Activated CD4-positive, alpha-beta T cell treated with anti-CD3 and anti-CD28 coated beads, Interleukin-2, Interleukin-4, amounts not matched to agents 100 ng/mL and 50 ng/mL, durations not matched to agents 16 hours and 8 hours (primary cell): ENCODE measurements at places on chromosomes 3 and 15.

DNA sequence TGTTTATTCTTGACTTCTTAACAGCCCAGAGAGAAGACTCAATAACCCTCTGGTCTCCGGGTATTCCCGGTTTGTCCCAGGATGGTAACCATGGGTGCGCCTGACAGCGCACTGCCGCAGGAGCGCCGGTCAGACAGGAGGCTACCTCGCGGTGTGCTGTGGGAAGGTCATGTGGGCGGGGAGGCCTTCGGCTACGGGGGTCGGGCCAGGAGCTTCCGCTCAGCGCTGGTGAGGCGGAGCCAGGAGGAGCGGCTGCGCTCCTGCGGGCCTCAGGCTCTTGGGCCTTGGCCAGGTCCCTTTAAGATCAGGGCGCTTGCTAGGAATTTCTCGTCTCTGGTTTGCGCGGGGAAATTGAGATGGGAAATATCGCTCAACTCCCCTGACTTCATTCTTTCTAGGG is 182.3 kb upstream of the NDN start:
- DNase-seq = no peak

GRCh38 chr3:172159962-172160538 is 120.7 kb downstream of the FNDC3B start:
- DNase-seq = no peak

DNA sequence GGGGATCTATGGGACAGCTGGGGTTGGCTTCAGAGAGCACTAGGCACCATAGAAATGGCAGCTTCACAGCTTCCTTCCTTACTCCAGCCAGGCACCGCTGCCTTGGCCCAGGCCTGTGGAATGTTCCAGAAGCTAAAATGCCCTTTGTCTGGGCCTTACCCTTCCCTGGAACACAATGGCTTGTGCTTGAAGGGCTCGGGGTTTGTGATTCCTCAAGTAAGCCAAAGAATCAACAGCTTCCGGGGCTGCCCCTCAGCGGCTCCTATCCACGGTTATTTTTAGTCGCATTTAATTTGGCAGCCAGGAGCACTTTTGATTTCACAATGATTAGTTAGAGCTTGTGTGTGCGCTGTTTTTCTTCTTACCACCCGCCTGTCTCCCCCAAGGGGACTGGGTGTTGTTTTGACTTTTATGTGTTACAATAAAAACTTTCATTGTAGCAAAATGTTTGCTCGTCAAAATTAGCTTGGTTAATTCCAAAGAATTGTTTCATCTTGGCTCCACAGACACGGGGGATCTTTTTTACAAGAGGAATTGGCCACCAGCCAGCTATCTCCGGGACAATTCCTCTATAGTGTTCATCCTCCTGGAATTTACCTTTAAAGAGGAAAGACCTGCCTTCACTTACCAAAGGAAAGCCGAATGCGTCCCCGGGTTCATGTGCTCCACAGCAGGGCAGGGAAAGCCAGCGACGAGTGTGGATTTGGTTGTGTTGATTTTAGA is 73.8 kb downstream of the TLE3 start:
- no peak for DNase-seq

GRCh38 chr3:171904829-171905228 is 61.7 kb downstream of the TMEM212 start:
- no peak for DNase-seq

GRCh38 chr3:173920386-173920785 is 522.8 kb downstream of the NLGN1 start:
- no peak for DNase-seq

DNA sequence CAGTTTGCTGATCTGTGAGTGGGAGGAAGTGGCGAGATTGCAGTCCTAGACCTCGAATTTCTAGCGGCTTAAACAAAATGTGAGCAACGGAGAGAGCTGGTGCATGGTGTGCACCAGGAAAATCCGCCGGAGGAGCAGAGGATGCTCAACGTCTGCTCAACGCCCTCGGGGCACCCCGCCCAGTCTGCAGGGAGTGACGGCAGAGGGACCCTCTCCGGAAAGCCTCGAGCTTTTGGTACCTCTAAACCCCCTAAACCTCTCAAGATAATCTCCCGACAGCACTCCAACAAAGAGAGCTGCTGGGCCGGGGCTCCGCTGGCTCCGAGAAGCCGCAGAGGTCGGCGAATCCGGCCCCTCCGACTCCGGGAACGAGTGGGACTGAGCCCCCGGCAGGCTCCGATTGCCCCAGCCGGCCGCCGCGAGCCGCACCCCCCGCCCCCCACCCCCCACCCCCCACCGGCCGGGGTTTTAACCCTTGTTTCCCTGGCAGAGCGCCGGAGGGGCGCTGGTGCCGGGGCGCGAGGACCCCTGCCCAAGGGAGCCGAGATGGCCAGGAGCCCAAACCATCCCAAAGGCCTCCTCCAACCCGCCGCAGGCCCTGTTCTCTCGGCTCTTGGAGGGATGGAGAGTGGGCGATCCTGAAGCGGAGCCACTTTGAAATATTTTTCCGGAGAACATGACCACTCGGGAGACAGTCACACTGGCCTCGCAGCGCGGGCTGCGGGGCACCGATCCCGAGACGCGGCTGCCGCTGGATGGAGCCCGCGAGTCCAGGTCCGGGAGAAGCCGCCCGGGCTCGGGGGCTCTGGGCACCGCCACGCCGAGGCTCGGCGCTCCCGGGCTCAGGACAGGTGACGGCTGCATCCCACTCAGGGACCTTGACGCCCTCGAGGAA is 1.5 kb downstream of the MEGF11 start:
- DNase-seq = peak; percentile 31

GRCh38 chr15:81784751-81785150 is 261.1 kb downstream of the MEX3B start:
- DNase-seq = no peak

DNA sequence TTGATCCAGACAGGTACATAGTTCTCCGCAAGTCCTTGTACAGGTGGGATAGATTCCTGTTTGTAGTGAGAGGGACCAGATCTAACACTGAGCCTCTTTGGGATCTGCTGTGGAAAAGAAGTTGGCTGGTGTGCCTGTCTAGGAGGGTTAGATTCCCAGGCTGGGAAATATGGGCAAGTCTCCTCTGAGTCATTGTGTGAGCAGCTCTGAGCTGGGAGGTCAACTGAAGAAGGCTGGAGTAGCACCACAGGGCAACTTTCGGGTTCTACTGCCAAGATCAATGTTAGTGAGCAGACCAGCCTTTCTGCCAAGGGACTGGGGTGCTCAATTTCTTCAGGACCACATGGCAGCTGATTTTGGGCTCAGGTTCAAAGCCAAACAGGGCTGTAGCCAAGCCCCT is 33.4 kb downstream of the CLDN1 start:
- no peak for DNase-seq

DNA sequence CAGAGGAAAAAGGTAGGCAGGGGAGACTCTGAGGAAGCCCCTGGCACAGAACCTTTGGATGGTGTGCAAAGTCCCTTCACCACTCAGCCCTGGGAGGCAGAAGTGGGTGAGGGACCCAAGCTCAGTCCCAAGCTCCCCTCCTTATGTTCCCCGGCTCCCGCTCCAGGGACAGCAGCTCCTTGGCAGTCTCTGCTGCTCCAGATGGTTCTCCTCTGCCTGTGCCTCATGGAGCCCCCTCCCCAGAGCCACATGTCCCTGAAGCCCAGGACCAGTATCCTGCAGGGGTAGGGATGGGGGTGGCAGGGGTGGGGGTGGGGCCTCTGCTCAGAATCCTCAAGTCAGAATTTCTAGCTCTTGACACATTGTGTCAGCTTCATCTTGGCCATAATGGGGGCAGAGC is 8.0 kb upstream of the CAMKV start:
- no peak for DNase-seq

DNA sequence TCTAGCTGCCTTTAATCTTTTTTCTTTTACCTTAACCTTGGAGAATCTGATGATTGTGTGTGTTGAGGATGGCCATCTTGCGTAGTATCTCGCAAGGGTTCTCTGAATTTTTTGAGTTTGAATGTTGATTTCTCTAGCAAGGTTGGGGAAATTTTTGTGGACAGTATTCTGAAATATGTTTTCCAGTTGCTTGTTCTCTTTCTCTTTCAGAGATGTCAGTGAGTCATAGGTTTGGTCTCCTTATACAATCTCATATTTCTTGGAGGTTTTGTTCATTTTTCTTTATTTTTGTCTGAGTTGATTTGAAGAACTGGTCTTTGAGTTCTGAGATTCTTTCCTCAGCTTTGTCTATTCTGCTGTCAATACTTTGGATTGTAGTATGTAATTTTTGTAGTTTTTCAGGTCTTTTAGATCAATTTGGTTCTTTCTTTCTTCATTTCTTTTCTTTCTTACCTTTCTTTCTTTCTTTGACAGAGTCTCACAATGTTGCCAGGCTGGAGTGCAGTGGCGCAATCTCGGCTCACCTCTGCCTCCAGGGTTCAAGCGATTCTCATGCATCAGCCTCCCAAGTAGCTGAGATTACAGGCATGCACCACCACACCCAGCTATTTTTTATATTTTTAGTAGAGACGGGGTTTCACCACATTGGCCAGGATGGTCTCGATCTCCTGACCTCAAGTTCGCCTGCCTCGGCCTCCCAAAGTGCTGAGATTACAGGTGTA is 366.4 kb upstream of the RASGRP1 start:
- DNase-seq = no peak

DNA sequence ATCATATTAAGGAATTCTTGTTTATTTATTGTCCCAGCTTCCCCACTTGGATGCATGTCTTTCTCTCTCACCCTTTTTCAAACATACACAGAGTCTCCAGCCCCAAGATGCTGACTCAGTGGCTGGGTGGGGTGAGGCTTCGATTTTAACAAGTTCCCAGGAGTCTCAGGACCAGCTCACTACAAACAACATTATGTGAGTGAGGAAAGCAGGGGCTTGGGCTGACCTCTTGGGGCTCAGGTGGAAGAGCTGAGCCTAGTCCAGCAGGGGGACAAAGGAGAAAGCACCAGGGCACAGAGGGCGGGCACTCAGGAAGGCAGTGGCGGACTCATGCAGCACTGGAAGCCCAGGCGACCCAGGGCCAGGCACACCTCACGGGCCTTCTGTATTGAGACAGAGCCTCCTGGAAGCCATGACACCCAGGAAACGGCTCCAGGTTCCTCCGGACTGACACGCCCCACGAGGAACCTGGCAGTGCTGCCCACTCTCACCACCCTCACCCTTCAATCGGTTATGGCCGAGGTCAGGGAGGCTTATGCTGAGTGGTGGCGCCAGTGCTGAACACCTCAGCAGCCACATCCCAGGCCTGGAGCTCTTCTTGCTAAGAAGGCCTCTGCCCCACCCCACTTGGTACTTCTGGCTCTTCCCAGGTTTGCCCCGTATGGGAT is 97.4 kb downstream of the LRIG1 start:
- DNase-seq = no peak

- no peak for DNase-seq
Measured at GRCh38 chr3:77171026-77171425, 131.1 kb downstream of the ROBO2 start.

GRCh38 chr3:9808345-9809037 is 1.6 kb upstream of the TTLL3 start:
- peak; percentile 55 for DNase-seq

GRCh38 chr3:42033741-42034140 is 57.4 kb upstream of the TRAK1 start:
- DNase-seq = no peak

DNA sequence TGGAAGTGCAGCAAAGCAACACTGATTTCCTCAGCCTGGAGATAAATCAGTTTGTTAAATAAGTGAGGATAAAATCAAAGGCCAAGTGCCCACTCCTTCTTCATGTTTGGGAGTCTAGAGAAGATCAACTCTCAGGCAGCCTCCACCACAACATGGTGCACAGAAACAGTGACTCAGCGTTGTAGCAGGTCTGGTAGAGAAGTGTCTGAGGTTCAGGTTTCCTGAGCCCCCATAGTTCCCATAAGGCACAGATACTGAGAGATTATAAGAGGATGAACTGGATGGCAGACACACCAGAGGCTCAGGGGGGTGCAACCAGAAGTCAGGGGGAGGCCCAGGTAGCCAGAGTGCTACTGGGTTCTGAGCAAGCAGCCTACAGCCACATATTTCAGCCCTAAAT is 166.7 kb downstream of the FRMD5 start:
- no peak for DNase-seq

DNA sequence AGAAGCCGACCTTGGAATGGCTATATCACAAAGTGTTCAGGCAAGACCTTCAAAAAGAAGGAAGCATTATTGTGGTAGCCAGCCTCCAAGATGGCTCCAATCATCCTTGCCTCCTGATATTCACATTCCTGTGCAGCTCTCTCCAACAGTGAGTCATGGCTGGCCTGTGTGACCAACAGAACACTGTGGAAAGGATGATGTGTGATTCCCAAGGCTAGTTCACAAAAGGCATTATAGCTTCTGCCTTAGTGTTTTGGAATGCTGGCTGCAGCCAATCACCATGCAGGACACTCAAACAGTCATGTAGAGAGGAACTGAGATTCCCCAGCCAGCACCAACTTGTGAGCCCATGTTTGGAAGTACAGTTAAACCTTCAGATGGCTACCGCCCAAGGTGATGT is 102.6 kb downstream of the EFL1 start:
- no peak for DNase-seq

DNA sequence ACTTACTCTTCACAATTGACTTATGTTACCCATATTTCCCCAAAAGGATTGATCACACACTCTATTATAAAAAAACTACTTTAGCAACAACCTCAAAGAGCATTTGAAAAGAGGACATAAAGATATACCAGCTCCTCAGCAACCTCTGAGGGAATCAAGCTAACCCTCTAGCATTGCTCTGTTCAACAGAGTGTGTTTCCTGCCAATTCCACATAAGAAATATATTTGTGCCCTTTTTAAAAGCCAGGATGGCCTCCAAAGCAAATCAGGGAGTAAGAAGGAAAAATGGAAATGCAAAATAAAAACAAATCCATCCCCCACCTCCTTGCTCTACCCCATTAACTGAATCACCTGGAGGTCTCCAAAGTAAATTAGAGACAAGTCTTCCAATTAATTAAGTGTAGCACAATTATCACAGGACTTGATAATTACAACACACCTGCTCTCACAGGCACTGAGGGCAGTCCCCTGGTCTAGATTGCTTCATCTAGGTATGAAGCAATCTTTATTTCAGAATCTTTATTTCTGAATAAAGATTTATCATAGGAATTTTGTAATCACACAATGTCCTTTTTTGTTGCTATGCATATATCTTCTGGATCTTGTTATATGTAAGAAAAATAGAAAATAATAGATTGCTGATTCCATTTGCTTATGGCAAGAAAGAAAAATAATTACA is 34.8 kb downstream of the GPR176 start:
- no peak for DNase-seq

- DNase-seq = no peak
Measured at GRCh38 chr3:107794664-107795443, 272.1 kb downstream of the BBX start.

GRCh38 chr3:126365351-126366277 is 8.4 kb upstream of the KLF15 start:
- DNase-seq = no peak

- no peak for DNase-seq
Measured at GRCh38 chr3:46393011-46393410, 13.9 kb downstream of the CCR5AS start.

DNA sequence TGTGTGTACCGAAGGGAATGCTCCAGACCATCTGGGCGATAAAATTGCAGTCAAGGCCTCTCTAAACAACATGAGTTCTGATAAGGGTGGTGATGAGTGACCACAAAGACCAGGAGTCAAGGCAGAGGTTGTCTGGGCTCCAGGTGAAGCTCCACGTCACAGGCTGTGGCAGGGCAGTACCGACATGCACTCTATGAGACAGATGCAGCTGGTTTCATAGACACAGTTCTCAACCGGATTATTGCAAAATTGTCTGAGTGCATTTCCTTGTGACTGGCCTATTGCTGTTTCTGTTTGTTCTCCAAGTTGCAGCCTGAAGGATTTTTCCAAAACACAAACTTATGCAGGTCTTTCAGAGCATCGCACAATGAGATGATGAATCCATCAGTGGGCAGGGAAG is 157.5 kb upstream of the HES1 start:
- no peak for DNase-seq
